Foreskin keratinocyte (primary cell): ENCODE measurements at places on chromosomes 7 and 10. TPM values are rescaled to one million over a fixed set of nuclear protein-coding genes. Genes with fewer than 3 reads are reported as not detected.

Gene PDIA4
- 179 and 181 TPM in 2 replicates for polyA plus RNA-seq

Gene CC2D2B
- 0.07 TPM in 1 of 2 replicates, not detected in the other for polyA plus RNA-seq

Gene MSRB2
- polyA plus RNA-seq = 36.1 and 44.8 TPM in 2 replicates

Gene SUGCT
- polyA plus RNA-seq = 125 and 220 TPM in 2 replicates

Gene KCNH2
- polyA plus RNA-seq = not detected in 2 replicates

Gene TRPV6
- 0.09 and 0.17 TPM in 2 replicates for polyA plus RNA-seq

Gene SPDYE8
- not detected in 2 replicates for polyA plus RNA-seq

Gene SPDYE5
- not detected in 2 replicates for polyA plus RNA-seq

Gene ZFAND2A
- 22.9 and 25.1 TPM in 2 replicates for polyA plus RNA-seq

Gene BUD23
- polyA plus RNA-seq = 93.8 and 94.2 TPM in 2 replicates

Gene PDZD8
- 3.0 and 4.3 TPM in 2 replicates for polyA plus RNA-seq

Gene CFAP43
- polyA plus RNA-seq = 0.10 and 0.12 TPM in 2 replicates

Gene CLCN1
- polyA plus RNA-seq = 0.02 TPM in 1 of 2 replicates, not detected in the other

Gene ZEB1
- 0.01 and 0.02 TPM in 2 replicates for polyA plus RNA-seq

Gene EPO
- 0.65 and 0.66 TPM in 2 replicates for polyA plus RNA-seq
